Stimulated activated naive CD4-positive, alpha-beta T cell (primary cell): ENCODE measurements at places on chromosomes 4 and X.

GRCh38 chrX:120302434-120302833 lies 8.8 kb downstream of the TMEM255A start:
- no peak for DNase-seq

DNA sequence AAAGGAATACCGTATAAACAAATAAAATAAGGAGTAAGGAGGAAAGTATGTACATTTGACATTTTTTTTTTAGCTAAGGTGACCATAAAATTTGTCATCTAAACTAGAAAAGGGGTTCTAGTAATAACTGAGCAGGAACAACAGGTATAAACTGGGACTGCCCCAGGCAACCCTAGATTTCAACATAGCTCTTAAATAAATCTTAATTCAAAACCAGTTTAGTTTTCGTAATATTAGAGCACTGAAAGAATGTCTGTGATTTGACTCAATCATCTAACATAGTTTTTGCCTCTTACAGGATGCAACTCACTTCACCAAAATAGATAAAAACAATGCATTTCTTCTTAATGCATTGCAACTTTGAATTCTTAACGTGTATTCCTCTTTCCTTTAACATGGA lies 257.7 kb downstream of the ADAMTS3 start:
- no peak for DNase-seq

DNA sequence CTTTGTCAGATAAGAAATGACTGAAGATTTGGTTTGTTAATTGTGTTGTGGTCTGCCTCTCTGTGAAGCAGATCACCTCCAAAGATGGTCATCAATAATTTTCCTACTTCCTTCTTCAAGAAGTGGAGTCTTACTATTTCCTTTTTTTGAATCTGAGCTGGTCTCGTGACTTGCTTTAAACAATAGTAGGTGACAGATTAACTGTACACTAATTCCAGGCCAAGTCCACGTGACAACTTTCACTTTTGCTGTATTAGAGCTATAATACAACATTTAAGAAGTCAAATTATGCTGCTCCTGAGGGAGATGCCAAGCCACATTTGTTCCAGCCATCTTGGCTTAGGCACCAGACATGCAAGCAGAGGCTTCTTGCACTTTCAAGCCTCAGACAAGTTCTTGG lies 393.8 kb upstream of the GRID2 start:
- no peak for DNase-seq

DNA sequence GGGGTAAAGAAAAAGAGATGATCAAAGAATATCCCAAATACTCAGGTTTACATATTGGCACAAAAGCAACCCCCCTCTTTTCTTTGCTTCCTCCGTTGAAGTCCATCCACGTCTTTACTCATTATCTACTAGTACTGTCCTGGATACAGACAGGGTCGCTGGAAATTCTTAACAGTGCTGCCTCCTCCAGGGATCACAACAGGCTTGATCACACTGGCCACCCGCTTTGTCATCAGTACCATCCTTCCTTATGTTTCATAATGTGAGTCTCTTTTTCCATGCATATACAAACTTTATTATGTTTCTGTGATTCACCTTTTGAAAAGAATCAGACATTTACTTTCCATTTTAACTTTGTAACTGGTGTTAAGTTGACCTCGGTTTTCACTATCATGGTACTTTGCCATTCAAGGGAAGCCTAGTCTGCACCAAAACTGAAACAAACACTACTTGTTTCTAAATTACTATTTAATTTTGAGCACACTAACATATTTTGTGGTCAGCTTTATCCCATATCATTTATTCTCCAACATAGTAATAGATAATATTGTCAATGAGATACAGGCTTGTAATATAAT lies 387.5 kb upstream of the PPP1R2C start:
- DNase-seq: no peak

DNA sequence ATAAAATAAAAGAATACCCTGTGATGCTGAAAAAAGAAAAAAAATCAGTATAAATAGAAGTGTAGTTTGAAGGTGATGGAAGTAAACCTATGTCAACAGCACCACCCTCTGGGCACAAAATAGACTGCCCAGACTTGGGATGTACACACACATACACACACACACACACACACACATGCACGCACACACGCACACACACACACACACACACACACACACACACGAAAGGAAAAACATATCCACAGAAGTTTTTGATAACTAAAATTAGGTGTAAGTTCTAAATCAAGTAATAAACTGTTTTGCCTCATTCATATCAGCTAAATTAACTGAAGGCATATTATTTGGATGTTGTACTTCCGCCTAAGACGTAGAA lies 40.5 kb downstream of the ANXA5 start:
- DNase-seq: no peak

DNA sequence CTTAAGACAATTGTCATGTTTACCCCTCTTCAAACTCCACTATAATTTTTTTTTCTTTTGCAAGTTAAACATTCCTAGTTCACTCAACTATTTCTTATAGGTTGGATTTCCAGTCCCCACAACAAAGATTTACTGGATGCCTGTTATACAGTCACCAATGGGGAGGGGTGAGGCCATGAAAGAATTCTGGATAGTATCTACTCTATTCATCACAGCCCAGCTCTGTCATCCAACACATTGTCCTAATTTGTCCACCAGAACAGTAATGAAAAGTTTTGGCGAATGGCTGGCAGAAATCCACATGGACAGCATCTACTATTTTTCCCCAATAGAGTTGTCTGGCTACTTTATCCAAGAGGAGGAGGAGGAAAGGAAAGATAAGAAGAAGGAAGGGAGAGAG lies 192.7 kb upstream of the S100G start:
- DNase-seq: no peak

GRCh38 chr4:124711471-124712371 lies 811 bp downstream of the ANKRD50 start:
- peak; percentile 8 for DNase-seq

DNA sequence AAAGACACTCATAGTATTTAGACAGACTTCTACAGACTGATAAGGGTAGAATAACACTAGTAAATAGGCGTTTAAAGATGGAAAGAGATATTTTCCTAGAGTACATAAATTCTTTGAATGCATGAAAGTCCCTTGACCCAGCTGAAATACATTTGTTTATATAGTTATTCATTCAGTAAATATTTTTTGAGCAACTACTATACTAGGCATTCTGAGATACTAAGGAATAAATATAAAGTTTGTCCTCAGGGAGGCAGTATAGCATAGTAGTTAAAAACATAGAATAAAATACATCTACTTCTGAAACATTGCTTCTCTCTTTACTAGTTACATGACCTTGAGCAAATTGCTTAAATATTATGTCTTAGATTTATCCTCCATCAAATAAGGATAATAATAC lies 27.4 kb downstream of the HMGN5 start:
- DNase-seq: no peak

DNA sequence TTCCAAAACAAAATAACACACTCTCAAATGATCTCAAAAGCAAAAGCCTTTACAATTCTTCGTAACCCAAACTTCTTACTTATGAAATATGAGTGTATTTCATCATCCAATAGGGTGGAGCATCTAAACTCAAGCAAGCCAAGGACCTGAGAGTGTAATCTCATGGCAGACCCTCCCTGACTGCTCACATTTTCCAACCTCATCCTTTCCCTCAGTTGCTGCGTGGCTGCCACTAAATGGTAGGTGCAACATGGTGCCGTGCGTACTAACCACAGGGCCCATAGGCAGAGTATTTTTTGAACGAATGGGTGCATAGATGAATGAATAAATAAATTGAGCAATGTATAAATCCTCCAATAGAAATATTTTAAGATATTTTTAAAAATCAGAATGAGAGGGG lies 45.4 kb downstream of the TTC29 start:
- no peak for DNase-seq

GRCh38 chrX:150536455-150537116 lies 31.8 kb upstream of the MTM1 start:
- no peak for DNase-seq

GRCh38 chrX:85026170-85026569 lies 22.5 kb downstream of the APOOL start:
- DNase-seq: no peak

- no peak for DNase-seq
Measured at GRCh38 chr4:99722725-99723124, 65.1 kb upstream of the C4orf54 start.

- peak; percentile 29 for DNase-seq
Measured at GRCh38 chrX:107826238-107827029, 768 bp downstream of the MID2 start.

DNA sequence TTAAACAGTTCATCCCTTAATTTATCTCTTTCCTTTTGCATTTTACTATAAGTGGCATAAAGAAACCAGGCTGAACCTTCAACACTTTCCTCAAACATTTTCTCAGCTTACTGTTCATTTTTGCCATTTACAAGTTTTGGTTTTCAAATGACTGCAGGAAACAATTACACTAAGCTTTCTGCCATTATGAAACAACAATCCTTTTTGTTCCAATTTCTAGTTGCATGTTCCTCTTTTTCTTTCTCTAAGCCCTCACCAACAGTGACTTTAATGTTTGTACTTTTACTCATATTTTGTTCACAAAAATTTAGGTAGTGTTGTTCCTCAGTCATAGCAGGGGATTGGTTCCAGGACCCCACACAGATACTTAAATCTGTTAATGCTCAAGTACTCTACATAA lies 1526.1 kb downstream of the STIM2 start:
- DNase-seq: no peak

- DNase-seq: no peak
Measured at GRCh38 chr4:140267576-140267975, 105.9 kb upstream of the SCOC start.

GRCh38 chr4:70903291-70903603 lies 1.1 kb downstream of the MOB1B start:
- DNase-seq: no peak

GRCh38 chr4:19171832-19172231 lies 1079.9 kb upstream of the SLIT2 start:
- no peak for DNase-seq

- DNase-seq: no peak
Measured at GRCh38 chr4:28555866-28556265, 1695.2 kb downstream of the STIM2 start.

GRCh38 chr4:158810487-158811215 lies 41.8 kb downstream of the FNIP2 start:
- DNase-seq: no peak

GRCh38 chr4:129094347-129094746 lies 1.0 kb upstream of the SCLT1 start:
- no peak for DNase-seq

DNA sequence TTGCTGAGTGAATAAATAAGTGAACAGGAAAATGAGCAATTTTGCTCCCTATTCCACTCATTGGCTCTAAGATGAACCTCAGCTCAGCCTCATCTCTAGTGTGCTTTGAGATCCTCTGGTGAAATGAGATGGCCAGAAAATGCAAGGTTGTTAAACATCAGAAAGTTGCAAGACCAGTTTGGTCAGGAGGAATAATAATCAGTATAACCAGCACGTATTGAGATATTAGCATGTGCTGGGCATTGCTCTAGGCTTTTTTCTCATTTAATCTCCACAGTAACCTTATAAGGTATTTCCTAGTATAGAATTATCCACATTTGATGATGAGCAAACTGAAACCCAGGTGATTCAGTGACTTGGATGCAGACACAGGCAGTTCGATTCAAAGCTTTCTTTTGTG lies 110.5 kb upstream of the PAK3 start:
- DNase-seq: no peak

- no peak for DNase-seq
Measured at GRCh38 chr4:6439120-6439762, 33.2 kb downstream of the PPP2R2C start.

GRCh38 chr4:30656828-30657227 lies 63.3 kb upstream of the PCDH7 start:
- DNase-seq: no peak

DNA sequence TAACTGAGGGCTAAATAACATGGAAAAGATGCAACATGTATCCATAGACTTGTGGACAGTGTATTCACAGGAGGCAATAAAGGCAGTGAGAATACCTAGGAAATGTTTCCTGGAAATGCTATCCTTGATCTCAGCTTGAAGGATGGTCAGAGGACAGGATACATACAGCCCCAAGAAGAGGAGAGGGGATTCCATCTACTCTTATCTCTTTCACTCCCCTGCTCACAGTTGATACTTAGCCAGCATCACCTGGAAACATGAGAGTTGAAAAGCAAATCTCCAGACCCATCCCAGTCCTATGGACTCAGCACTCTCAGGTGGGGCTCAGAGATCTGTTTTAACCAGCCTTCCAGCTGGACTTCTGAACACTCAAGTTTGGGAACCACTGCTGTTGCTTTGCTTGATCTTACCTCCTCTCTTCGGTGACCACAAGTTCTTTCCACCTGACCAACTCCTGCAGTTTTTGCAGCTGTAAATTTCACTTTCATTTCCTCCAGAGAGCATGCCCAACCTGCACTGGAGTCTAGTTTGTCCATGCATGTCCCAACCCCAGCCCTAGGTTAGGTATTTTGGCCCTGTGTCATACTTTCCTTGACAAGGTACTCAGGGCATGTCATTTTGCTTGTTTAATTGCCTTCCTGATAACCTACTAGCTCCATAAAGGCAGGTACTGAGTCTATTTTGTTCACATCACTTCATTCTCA lies 10.4 kb downstream of the RELL1 start:
- no peak for DNase-seq

GRCh38 chrX:153871451-153871850 lies 14.5 kb downstream of the L1CAM start:
- no peak for DNase-seq

- DNase-seq: no peak
Measured at GRCh38 chr4:161581262-161582230, 582.3 kb downstream of the FSTL5 start.

DNA sequence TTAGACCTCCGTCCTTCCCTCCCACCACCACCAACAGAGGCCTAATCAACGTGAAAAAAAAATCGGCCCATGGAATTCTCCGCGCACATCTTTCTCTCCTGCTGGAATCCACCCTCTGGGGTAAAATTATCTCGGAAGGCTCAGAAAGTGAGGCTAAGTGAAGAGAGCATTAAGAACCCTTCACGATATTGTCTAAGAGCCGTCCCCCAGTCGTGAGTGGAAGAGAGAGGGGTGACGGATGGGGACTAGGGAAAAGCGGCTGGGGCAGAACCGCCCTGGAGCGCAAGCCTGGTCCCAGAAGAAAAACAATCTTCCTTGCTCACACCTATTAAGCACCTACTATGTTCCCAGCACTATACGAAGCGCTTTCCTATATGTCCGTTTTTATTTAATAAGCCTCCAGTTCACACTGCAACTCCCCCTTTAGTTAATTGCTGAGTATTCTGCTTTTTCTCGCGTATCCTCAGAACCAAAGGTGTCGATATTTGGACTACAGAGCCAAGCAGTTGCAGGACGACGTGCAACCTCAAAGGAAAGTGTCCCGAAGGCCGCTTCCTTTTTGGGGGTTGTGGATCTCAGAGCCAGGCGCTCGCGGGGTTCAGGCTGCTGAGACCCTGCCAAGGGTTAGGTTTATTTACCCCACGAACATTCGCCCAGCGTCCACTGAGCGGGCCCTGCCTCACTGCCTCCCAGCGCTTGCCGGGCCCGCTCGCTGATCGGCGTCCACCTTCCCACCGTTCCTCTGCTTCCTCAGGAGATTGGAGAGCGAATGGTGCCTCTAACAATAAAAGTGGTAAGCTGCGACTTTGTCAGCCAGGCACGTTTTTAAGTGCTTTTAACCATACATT lies 889 bp downstream of the MGARP start:
- no peak for DNase-seq
